ENCODE measurements at places on chromosomes 13 and 19. TPM values are rescaled to one million over a fixed set of nuclear protein-coding genes. Genes with fewer than 3 reads are reported as not detected.

The SIGLEC8 gene
- total RNA-seq, result not detected

The GRIN3B gene
- total RNA-seq, result 1.8 TPM

The IZUMO4 gene
- total RNA-seq, result 0.51 TPM

The TUBA3C gene
- total RNA-seq, result not detected

The PNKP gene
- total RNA-seq, result 47.8 TPM

The ZNF443 gene
- 0.74 TPM for total RNA-seq

The LIPE gene
- total RNA-seq, result 2.0 TPM

The ZNF534 gene
- total RNA-seq, result not detected

The SYNGR4 gene
- 4.6 TPM for total RNA-seq

The C19orf67 gene
- not detected for total RNA-seq

The CEACAM19 gene
- total RNA-seq, result 9.3 TPM

The OR4F17 gene
- total RNA-seq, result not detected

The HMGB1 gene
- total RNA-seq, result 567 TPM

The LILRA2 gene
- not detected for total RNA-seq

The SLC44A2 gene
- 8.0 TPM for total RNA-seq

The LIM2 gene
- total RNA-seq, result not detected

The FAM124A gene
- 2.0 TPM for total RNA-seq

The LAIR2 gene
- total RNA-seq, result not detected

The NLRP11 gene
- total RNA-seq, result not detected

The SLC1A5 gene
- 202 TPM for total RNA-seq

The APOC4 gene
- not detected for total RNA-seq

The C1QTNF9 gene
- not detected for total RNA-seq

The GRWD1 gene
- total RNA-seq, result 111 TPM

The CYP2S1 gene
- 21.8 TPM for total RNA-seq

The PRTN3 gene
- total RNA-seq, result 0.23 TPM

The UNC13A gene
- total RNA-seq, result 1.3 TPM

The OR7C1 gene
- total RNA-seq, result not detected

The NCR1 gene
- total RNA-seq, result not detected

The CLDND2 gene
- 4.6 TPM for total RNA-seq

The F10 gene
- not detected for total RNA-seq

The LGALS14 gene
- not detected for total RNA-seq

The THSD8 gene
- 11.0 TPM for total RNA-seq

The FSD1 gene
- 7.4 TPM for total RNA-seq

The ONECUT3 gene
- not detected for total RNA-seq

The LYPD3 gene
- 0.40 TPM for total RNA-seq

The TMEM86B gene
- total RNA-seq, result 3.1 TPM

The IGFL3 gene
- total RNA-seq, result 0.40 TPM

The RFXAP gene
- 0.95 TPM for total RNA-seq

The HSH2D gene
- total RNA-seq, result not detected

The GNA15 gene
- total RNA-seq, result not detected

The SIRT2 gene
- total RNA-seq, result 37.6 TPM

The CRB3 gene
- total RNA-seq, result 5.0 TPM

The ANGPTL8 gene
- total RNA-seq, result not detected

The PHLDB3 gene
- 9.9 TPM for total RNA-seq

The ADGRE1 gene
- total RNA-seq, result 4.7 TPM

The GNG7 gene
- 0.06 TPM for total RNA-seq

The ZNF507 gene
- 17.4 TPM for total RNA-seq

The NOVA2 gene
- total RNA-seq, result 0.33 TPM

The PCP2 gene
- not detected for total RNA-seq

The MEIS3 gene
- total RNA-seq, result 41.9 TPM

The SMIM44 gene
- total RNA-seq, result not detected

The PALM3 gene
- total RNA-seq, result 2.1 TPM

The PDX1 gene
- total RNA-seq, result 0.10 TPM

The SLAIN1 gene
- 0.48 TPM for total RNA-seq

The UFM1 gene
- 31.1 TPM for total RNA-seq

The KRTDAP gene
- total RNA-seq, result not detected

The BRSK1 gene
- 2.9 TPM for total RNA-seq

The ZSCAN1 gene
- not detected for total RNA-seq

The KCNC3 gene
- 1.4 TPM for total RNA-seq
